AG08396 (cell line): ENCODE measurements at places on chromosomes 16 and 17.

DNA sequence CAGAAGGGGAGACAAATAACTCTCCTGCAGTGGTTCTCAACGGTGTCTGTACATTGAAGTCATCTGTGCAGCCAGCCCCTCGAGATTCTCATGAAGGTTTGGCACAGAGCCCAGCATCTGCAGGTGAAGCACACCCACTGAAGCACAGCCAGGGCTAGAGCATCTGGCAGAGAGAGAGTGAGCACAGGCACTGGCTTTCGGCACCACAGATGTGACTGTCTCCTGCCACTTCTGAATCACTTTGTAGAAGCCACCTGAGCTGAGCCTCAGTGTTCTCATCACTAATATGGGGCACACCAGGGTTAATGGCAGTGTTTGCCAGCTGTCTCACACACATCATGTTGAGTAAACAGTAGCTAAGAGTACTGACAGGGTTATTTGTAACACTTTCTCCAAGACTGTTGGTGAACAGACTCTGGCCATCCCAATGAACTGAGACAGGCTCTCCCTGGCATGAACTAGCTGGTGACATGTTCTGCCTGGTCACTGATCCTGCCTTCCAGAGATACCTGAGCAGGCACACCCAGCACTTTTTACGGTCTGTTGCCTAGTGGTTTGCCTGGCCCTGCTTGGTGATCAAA is 10.9 kb downstream of the HSPB9 start:
- DNase-seq: no peak

- DNase-seq: no peak
Measured at GRCh38 chr17:17650959-17651358, 30.3 kb upstream of the RAI1 start.

DNA sequence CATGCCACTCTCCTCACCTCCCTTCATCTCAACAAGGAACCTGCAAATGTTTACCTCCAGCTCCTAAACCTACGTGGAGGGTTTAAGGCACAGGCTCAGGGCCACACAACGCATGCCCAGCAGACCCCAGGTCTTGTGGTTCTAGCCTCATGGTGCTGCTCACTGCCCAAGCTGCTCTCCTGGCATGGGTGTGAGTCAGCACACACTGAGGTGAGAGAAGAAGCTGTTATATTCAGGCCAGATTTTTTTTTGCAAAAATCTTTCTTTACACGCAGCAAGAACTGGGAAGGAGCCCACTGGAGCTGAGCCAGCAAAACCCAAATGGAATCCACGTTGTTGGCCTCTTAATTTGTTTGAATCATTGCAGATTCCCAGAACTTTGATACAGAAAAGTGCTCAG is 5.5 kb upstream of the C16orf96 start:
- DNase-seq: peak; percentile 13

- DNase-seq: no peak
Measured at GRCh38 chr16:22225060-22225459, 19.0 kb downstream of the EEF2K start.

DNA sequence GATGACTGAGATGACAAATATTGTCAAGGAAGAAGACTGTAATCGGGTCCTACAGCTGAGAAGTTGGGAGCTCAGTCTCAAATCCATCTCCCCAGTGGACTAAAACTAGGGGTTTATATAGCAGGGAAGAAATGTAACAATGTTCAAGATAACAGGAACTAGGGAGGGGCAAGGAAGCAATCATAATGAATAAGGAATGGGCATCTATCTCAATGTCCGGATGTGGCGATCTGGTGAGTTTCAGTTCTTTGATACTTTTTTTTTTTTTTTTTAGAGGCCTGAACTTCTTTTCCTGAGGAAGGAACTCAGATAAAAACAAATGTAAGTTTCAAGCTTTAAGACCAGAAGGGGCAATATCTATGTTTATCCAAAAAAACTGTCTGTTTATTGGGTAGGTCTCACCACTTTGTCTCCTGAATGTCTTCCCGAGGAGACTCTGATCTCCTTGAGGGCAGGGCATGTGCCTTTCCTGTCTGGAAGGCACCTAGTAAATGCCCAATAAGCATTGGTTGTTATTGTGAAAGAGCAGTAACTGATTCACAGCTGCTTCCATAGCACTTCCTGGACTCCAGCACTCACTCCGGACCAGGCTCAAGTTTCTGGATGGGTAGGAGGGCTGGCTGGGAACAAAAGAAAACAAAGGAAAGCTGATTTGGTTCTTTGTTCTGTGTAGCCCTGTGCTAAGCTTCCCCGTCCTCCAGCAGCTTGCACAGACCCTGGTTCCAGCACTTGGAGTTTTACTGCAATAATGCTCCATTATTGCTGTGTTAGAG is 51.9 kb downstream of the MEOX1 start:
- no peak for DNase-seq

GRCh38 chr16:61313931-61314330 is 722.3 kb downstream of the CDH8 start:
- DNase-seq: no peak

- DNase-seq: no peak
Measured at GRCh38 chr17:2034157-2034556, 4.2 kb downstream of the DPH1 start.

- no peak for DNase-seq
Measured at GRCh38 chr17:2178798-2179501, 124.0 kb downstream of the HIC1 start.

DNA sequence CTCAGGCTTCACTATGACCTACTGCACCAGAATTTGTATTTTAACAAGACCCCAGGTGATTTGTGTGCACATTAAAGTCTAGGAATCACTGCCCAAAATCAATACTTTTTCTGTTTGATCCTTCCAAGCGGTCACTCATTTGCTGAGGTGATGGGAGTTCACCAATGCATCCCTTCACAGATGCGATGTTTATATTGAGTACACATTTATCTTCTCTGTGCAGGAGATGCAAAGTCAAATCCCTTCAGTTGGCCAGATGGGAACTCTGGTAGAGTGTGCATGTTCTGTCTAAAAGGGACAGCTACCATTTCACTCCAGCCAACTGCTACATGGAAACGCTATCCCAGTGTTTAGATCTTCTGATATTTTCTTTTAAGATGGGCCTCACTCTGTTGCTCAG is 122.6 kb upstream of the HS3ST2 start:
- DNase-seq: no peak

GRCh38 chr17:3575511-3575910 is 17.9 kb upstream of the TRPV3 start:
- peak; percentile 49 for DNase-seq

DNA sequence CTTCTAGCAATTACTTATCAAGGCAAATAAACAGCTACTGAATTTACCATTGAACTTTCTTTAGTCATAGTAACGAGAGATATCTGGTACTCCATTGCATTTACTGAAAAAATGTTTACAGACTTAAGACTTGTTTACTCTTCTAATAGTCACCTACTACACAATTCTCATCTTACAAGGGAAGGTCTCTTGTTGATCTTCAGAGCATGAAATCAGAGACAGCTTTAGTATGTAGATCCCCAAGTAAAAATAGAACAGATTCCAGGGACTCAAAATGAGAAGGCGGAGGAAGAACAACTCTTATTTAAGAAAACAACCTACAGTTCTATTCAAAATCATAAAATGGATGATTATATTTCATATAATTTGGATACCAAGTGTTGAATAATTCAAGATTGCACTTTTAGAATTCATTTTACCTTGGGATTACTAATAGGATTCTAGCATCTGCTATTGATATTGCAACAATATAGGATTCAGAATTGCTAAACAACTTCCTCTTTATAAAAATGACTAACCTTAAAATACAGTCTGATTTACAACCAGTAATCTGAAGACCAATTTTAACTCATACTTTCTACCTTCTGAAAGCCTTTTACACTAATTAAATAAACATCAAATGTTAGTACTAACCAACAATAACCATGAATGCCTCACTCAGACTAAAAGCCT is 20.8 kb downstream of the UBE2G1 start:
- DNase-seq: no peak

GRCh38 chr16:20774703-20775362 is 11.0 kb downstream of the ACSM3 start:
- DNase-seq: peak; percentile 65

DNA sequence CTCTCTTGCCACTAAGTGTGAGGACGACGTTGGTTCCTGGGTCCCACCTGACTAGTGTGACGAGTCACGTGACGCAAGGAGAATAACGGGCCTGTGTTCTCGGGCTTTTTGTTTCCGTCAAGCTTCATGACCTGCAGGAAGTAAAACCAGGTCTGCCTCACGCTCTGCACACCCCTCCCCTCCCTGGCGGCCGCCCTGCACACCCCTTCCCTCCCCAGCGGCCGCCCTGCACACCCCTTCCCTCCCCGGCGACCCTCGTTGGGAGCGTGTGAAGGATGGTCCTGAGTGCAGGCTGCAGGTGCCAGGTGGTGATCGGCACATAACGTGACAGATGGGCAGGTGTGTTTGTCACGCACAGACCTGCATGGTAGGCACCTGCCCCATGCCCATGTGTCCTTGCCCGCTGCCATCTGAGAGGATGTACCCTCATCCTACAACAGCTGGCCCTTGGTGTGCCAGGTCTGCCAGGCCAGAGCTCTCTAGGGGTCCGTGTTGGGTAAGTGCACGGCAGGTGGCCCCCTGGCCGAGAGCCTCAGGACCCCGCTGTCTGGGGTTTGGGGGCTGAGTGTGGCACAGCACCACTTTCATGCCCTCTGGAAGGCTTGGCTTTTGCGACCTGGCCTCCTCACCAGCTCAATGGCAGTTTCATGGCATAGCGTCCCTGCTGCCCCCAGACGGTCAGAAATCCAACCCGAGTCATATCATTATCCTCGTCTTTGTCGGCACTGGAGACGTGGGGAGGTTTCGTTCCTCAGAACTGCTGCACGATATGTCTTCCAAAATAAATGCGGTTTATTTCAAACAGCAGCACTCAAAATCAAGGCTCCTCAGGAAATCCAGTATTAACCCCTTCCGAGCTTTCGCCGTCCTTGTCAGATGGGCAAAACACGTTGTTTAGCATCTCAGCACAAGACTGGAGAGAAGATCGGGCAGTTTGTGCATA is 191.8 kb upstream of the CHMP6 start:
- DNase-seq: no peak

- no peak for DNase-seq
Measured at GRCh38 chr17:6257336-6257735, 177.6 kb downstream of the AIPL1 start.

GRCh38 chr16:56658327-56658875 is 642 bp downstream of the MT1F start:
- no peak for DNase-seq

- DNase-seq: no peak
Measured at GRCh38 chr17:11705111-11705510, 106.8 kb downstream of the DNAH9 start.

GRCh38 chr16:2904100-2904921 is 7.4 kb upstream of the FLYWCH1 start:
- peak; percentile 91 for DNase-seq

- no peak for DNase-seq
Measured at GRCh38 chr16:11218604-11218962, 37.4 kb downstream of the SOCS1 start.

DNA sequence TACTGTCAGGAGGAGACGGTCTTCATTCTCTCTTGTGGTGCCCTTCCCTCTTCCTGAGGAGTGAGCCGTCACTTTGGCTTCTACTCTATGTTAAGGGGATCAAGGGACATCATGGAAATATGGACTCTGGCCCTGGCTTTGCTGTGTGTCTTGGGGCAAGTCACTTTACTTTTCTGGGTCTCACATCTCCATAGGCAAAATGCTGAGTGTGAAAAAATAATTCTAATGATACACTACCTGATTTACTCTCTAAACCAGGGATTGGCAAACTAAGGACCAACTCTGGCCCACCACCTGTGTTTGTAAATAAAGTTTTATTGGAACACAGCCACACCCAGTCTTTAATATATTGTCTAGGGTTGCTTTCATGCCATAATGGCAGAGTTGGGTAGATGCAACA is 548.7 kb upstream of the CDH5 start:
- no peak for DNase-seq

DNA sequence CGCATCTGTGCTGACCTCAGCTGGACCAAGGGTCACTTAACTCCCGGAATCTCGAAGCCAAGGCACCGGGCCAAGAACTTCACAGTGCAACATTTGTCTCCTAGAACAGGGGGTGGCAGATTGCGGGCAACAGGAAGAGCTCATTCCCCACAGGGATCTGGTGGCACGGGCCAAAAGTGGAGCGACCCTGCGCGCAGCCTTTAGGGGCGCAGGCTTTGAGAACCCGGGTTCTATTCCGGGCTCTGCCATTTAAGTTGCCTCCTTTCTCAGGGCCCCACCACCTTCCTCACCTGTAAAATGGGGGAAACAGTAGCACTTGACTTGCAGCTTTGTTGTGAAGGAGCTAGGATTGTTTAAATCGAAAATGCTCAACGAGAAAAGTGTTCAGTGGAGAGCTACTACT is 651 bp downstream of the SHMT1 start:
- peak; percentile 36 for DNase-seq

- DNase-seq: no peak
Measured at GRCh38 chr16:50670476-50670875, 10.6 kb downstream of the SNX20 start.

DNA sequence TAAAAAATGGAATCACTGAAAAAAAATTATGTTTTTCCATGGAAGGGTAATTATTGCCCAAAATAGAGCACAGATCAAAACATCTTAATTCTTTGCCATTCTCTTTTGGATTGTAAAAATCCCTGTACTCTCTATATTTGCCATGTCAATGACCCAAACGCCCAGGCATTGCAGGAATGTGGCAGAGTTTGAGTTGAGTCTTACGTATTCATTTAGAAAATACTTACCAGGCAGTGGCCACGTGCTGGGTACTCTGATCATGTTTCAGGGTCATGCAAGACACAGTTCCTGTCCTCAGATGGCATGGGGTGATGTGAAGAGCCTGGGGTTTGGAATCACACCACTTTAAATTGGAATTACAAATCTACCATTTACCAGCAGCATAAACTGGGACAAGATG is 267.7 kb downstream of the ABCC12 start:
- peak; percentile 54 for DNase-seq

GRCh38 chr17:11823862-11824261 is 173.4 kb downstream of the ZNF18 start:
- no peak for DNase-seq

GRCh38 chr17:72387487-72387886 is 266.7 kb downstream of the SOX9 start:
- DNase-seq: peak; percentile 54

GRCh38 chr16:16106466-16106865 is 116.8 kb downstream of the ABCC6 start:
- DNase-seq: no peak

GRCh38 chr16:28218109-28218508 is 6.3 kb upstream of the XPO6 start:
- DNase-seq: peak; percentile 55

DNA sequence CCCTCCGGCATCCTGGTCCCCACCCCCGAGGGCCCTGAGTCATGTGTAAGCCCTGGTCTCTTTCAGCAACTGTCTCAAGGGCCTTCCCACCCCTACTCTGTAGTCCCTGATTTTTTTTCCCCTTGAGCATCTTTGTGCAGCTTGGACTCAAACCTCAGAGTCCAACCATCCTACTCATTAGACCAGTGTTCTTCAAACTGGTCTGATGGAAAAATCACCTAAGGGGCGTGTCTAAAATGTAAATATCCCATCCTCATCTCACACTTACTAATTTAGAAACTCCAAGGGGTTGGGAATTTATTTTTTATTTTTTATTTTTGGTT is 624 bp downstream of the G6PC3 start:
- DNase-seq: no peak

- DNase-seq: no peak
Measured at GRCh38 chr16:30942426-30942806, 6.5 kb upstream of the ORAI3 start.

- no peak for DNase-seq
Measured at GRCh38 chr17:80456465-80457235, 19.8 kb downstream of the NPTX1 start.
